ENCODE measurements at places on chromosomes 6 and 20.

DNA sequence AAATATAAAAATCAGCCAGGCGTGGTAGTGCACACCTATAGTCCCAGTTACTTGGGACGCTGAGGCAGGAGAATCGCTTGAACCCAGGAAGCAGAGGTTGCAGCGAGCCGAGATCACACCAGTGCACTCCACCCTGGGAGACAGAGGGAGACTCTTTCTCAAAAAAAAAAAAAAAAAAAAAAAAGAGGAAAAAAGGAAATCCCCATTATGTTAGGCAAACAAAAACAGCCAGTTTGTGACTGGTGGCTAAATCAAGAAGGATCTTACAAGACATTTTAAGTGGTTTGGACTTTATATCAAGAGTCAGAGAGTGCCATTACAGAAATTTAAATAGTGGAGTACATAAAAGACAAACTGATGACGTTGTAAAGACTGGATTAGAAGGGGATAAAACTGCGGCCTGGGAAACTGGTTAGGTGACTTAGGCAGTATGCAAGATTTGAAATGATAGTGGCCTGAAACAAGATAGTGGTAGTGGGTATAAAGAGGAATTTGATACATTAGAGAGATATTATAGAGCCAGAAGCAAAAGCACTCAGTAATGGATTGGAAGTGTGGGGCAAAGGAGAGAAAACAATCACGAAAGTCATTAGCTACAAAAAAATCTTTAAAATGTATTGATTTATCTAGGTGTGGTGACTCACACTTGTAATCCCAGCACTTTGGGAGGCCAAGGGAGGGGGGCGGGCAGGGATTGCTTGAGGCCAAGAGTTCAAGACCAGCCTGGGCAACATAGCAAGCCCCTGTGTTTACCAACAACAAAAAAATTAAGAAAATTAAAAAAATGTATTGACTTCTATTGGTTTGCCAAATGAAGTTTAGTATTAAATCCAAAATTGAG, 1.7 kb upstream of the MYO6 start:
- DNase-seq, result no peak

DNA sequence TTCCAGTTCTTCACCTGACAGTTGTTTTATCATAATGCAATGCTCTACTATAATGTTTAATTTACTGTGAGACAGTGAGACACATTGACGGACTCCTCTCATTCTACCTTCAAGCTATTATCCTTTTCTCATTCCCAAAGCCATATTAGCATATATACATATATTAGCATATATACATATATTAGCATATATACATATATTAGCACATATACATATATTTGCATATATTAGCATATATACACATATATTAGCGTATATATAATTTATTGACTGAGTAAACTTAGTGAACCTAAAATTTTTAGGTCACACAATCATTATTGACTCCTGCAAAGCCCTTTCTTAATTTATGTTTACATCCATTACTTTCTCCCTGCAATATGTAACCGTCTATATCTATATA, 555.0 kb upstream of the ADGRB3 start:
- DNase-seq, result no peak

- DNase-seq, result no peak
Measured at GRCh38 chr20:33277471-33278441, 5.3 kb upstream of the BPIFB1 start.

GRCh38 chr20:4978050-4978918, 23.0 kb downstream of the SLC23A2 start:
- no peak for DNase-seq

- no peak for DNase-seq
Measured at GRCh38 chr6:167481307-167481926, 156.5 kb downstream of the TTLL2 start.

GRCh38 chr20:37468886-37469285, 52.2 kb upstream of the NNAT start:
- DNase-seq, result no peak

DNA sequence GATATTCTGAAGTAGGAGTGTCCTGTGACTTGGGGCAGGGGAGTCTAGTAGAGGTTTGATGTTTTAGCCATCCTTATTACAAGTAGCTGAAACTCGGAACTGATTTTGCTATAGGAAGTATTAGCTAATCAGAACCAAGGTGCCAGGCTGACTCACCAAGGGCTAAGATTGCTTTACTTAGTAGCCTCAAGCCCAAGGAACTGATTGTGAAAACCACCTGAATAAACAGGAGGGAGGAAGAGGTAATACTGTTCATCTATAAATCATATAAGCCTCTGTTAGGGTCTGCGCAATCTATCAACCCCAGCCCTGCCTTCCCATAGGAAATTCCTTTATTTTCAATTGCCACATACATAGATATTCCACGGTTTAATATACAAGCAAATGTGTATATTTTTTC, 54.4 kb downstream of the GNAS start:
- DNase-seq, result no peak

DNA sequence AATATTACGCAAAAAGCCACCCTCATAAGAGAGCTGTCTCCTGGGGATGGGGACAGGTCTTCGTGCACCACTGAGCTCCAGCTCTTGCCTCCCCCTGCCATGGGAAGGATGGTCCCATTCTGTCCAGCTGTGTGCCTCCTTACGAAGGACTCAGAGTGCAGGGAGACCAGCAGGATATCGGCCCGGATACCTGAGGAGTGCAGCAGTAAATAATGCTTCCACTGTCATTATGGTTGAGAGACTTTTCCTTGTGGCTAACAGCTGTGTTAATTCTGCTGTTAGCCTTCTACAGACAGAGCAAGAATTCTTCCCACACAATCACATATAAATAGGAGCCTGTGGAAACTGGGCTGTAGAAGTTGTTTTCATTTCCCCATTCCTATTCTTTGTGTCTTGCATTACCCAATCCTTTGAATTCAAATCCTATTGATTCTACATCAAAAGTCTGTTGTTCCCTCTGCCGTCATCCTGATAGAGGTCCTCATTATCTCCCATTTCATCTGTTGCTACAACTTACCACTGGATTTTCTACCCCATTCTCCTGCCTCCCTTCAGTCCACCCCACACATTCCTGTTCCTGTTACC, 364.6 kb upstream of the SOX4 start:
- DNase-seq, result no peak
